ENCODE measurements at places on chromosomes 2 and 18.

GRCh38 chr18:70627182-70627802 is 338.4 kb downstream of the SOCS6 start:
- no peak for DNase-seq

DNA sequence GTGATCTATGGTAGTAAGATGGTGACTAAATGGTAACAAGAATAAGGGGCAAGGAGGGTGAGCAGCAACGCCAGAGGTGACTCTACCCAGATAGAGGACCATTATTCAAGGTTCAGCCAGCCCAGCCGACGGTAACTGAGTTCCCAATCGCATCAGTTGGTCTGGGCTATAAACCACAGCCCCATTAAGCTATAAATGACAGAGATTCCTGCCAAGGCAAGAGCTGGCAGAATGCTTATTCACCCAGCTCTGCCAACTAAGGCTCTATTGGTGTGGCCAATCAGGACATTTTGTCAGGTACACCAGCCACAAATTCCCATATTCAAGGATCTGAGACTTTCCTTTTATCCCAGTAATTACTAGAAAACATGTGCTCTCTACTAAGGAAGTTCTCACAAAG is 3.6 kb downstream of the CHN1 start:
- DNase-seq: no peak

DNA sequence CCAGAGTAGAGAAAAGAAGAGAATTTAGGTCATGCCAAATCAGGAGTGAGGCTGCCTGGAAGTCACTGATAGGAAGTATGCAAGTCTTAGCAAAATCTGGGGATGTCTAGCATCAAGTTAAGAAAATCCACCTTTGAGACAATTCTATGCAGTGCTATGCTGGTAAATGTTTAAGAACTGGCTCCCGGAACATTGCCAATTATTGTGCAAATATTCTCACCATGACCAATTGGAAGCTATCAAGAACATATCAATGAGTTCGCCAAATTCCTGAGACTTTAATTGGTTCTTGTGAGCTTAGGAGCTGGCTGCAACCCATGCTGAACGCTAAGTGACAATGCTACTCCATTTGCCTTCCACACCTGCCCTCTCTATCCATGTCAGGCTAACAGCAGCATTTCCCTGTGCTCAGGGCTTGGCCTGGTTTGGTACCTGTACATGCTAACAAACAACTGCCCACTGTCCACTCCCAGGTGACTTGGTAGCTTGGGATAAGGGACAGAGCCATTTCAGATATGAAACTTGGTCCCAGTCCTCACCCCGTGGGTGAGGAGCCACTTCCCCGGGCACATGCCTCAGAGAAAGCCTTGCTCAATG is 172.9 kb upstream of the KLHL29 start:
- DNase-seq: no peak

DNA sequence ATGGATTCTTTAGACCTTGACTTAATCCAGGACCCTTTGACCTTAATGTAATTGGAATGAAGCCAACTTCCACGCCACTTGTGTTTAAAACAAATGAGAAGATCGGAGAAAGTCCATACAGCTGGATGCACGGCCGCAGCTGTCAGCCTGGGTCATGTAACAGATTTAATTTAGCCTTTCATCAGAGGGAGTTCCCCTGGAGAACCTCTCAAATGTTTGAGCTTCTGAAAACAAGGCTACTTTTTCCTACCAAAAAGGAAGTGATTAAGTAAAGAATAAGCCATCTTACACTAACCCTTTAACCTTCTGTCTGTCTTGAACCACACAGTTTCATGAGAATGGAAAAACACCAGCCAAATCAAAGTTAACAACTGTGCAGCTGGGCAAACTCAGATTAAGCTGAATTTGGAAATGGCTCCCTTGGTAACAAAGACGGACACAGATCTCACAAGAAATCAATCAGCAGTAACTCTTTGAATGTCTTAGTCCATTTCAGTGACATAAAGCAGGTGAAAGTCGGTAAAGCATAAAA is 103.6 kb downstream of the DOCK10 start:
- DNase-seq: no peak

GRCh38 chr2:129366263-129366662 is 613.2 kb upstream of the RAB6C start:
- no peak for DNase-seq

DNA sequence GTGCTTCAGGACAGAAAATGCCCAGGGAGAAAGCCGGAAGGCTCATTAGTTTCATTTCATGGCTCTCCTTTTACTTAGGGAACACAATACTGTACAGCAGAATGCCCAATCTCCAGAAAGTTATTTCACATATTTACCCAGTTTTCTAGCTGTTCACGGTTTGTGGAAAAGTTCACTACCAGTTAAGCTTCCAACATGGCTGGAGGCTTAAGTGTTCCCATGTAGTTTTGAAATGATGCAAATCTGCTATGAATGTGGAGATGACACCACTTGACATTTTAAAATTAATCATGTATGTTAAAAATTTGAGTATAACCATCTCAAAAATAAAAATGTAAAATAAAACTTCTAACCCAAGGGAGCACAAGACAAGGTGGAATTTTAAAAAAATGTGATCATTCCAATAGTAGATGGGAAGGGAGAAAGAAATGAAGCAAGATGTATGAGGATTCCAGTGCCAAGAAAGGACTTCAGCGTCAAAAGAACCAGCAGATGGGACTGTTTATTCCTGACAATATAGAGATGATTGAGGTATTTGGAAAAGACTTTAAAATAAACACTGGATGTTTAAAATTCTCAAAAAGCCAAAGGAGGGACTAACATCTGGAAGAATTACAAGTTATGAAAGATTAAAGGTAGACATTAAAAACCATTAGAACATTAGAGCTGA is 60.9 kb upstream of the OSR1 start:
- DNase-seq: no peak

- no peak for DNase-seq
These were observed 122.9 kb downstream of the DCC start for GRCh38 chr18:52462853-52463252.

- DNase-seq: no peak
These were observed 14.2 kb upstream of the RAB27B start for GRCh38 chr18:54813977-54814565.

- no peak for DNase-seq
These were observed 1.0 kb downstream of the SPHKAP start for GRCh38 chr2:228180181-228181097.

- no peak for DNase-seq
These were observed 191.2 kb upstream of the NABP1 start for GRCh38 chr2:191486584-191487320.

DNA sequence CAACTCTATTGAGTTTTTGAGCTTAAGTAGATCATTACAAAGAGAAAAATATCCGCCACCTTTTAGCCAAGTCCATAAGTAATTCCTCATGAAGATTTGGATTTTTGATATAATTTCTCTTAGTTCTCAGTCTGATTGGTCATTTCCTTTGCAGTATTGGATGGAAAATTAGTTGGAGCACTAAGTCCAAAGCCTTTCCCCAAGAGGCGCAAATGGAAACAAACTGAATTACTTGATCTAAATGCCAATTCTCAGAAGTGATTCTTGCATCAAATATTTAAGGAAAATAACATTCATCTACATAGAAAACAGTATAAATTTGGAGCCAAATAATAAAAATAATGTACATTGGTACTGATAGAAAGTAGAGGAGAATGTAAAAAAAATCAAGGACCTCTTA is 115.6 kb downstream of the CACNB4 start:
- no peak for DNase-seq

DNA sequence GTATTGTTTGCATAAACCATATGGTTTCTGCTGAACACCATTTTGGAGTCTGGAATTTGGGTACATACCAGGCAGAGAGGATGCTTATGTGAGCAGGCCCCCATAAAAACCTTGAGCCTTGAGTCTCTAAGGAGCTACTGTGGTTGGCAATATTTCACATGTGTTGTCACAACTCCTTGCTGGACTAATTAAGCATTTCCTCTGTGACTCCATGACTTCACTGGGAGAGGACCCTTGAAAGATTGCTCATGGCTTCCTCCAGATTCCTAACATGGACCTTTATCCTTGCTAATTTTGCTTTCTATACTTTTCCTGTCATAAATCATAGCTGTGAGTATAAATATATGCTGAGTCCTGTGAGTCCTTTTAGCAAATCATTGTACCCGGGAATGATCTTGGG is 7.6 kb upstream of the COQ10B start:
- DNase-seq: no peak

GRCh38 chr2:8565399-8566154 is 116.3 kb upstream of the ID2 start:
- no peak for DNase-seq

DNA sequence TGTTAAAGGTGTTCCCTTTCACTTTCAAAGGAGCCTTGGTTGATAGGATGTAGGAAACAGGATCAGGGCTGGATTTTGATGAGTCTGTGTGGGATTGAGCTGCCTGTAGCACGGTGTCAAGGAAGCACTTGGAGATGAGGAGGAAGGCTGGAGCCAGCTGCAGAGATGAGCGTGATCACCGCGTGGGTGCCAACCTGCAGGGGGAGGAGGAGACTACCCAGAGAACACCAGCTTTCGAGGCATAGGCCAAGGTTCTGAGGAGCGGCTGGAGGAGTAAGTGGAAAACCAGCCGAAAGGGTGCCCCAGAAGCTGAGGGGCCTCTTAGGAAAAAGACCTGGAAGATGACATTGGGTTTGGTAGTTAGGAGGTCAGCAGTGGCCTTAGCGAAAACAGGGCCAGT is 64.2 kb downstream of the TGOLN2 start:
- no peak for DNase-seq

GRCh38 chr2:64108666-64109241 is 35.5 kb downstream of the PELI1 start:
- DNase-seq: no peak

Measured in activated naive CD4-positive, alpha-beta T cell treated with anti-CD3 and anti-CD28 coated beads, Interleukin-2, amount 50 U/mL, for 16 hours (primary cell).